ENCODE measurements at places on chromosomes 3 and 15. TPM values are rescaled to one million over a fixed set of nuclear protein-coding genes. Genes with fewer than 3 reads are reported as not detected.

DNA sequence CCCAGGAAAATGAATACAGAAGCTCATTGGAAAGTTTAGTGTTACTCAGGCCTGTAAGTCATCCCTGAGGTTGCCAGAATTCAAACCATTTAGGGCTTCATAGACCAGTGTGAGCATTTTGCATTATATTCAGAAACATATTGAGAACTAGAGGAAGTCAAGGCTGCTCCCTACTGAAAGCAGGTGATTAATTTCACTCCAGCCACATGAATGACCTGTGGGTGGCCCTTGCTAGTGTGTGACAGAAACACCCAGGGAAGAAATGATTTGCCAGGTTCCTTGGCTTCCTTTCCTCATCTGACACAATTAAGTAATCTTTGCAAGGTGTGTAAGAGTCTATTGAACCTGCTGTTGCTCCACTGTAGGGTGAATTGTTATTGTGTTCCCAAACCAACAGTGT, 61.8 kb downstream of the GAP43 start:
- H3K36me3 ChIP-seq = no peaks in the 10 kb centered on the region
- H3K4me1 ChIP-seq = peaks cover 6% of the 10 kb centered on the region
- H3K27ac ChIP-seq = no peak overlapping the region
- DNase-seq = no peak

GOLGA6A gene
- total RNA-seq = not detected

DNA sequence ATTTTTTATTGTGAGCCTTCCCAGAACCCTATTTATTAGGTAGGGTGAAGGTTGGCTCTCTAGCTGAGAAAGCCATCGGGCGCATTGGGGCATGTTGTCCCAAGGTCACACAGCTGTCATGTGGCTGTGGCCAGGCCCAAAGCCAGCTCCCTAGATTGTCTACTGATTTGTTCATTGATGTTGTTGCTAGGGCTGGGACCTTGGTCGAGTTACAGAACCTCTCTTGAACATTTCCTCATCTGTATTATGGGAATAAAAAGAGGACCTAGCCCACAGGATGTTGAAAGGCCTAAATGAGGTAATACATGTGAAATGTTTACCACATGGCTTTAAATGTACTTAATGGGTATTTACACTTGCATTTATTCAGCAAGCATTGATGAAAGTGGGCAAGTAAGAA, 252.5 kb downstream of the SUCLG2 start:
- no peak overlapping the region for H3K27ac ChIP-seq
- no peak overlapping the region for H3K4me3 ChIP-seq
- peaks cover 36% of the 10 kb centered on the region for H3K36me3 ChIP-seq
- no peaks in the 10 kb centered on the region for H3K27me3 ChIP-seq
- H3K4me1 ChIP-seq = no peaks in the 10 kb centered on the region
- DNase-seq = no peak

- H3K36me3 ChIP-seq = no peaks in the 10 kb centered on the region
- H3K27ac ChIP-seq = no peak overlapping the region
- peaks cover 15% of the 10 kb centered on the region for H3K27me3 ChIP-seq
- no peak for DNase-seq
- peaks cover 4% of the 10 kb centered on the region for H3K4me1 ChIP-seq
- H3K4me3 ChIP-seq = no peak overlapping the region
Observed at GRCh38 chr3:40718681-40719080, 193.9 kb downstream of the ZNF621 start.

- DNase-seq = no peak
- H3K27me3 ChIP-seq = peaks cover 58% of the 10 kb centered on the region
- H3K27ac ChIP-seq = no peak overlapping the region
- H3K36me3 ChIP-seq = no peaks in the 10 kb centered on the region
- H3K4me3 ChIP-seq = no peak overlapping the region
Observed at GRCh38 chr3:182690172-182690571, 103.1 kb upstream of the ATP11B start.

- H3K4me3 ChIP-seq = no peak overlapping the region
- H3K27me3 ChIP-seq = no peaks in the 10 kb centered on the region
- no peaks in the 10 kb centered on the region for H3K36me3 ChIP-seq
- no peak overlapping the region for H3K27ac ChIP-seq
- no peaks in the 10 kb centered on the region for H3K4me1 ChIP-seq
- DNase-seq = no peak
Observed at GRCh38 chr3:23389686-23390085, 186.6 kb downstream of the UBE2E2 start.

DNA sequence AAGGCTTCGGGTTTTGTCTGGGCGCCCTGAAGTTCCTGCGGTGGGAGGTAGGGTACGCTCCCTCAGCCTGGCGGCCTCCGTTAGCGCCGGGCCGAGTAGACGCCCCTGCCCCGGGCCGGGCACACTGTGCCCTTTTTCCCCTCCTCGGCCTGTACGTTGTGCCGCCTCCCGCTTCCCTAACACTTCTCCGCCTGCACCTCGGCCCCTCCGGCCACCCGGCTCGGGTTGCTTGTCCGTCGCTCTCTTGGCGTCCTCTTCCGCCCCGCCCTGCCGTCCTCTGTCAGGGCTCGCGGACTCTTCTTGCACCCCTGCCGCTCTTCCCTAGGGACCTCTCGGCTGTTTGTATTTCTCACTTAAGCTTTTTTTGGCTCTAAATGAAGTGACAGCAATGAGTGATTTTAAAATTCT, 384 bp downstream of the KNL1 start:
- no peaks in the 10 kb centered on the region for H3K27me3 ChIP-seq
- peak overlapping the region; percentile 93 for H3K4me3 ChIP-seq
- peak overlapping the region; percentile 99 for H3K27ac ChIP-seq
- no peak for DNase-seq
- peaks cover 45% of the 10 kb centered on the region for H3K4me1 ChIP-seq
- H3K36me3 ChIP-seq = peaks cover 15% of the 10 kb centered on the region

DNAH1 gene
- 13.9 TPM for total RNA-seq

- H3K4me3 ChIP-seq = no peak overlapping the region
- DNase-seq = no peak
- H3K36me3 ChIP-seq = peaks cover 50% of the 10 kb centered on the region
- H3K4me1 ChIP-seq = peaks cover 66% of the 10 kb centered on the region
- no peak overlapping the region for H3K27ac ChIP-seq
- H3K27me3 ChIP-seq = no peaks in the 10 kb centered on the region
Observed at GRCh38 chr15:60528530-60528929, 49.6 kb upstream of the ICE2 start.

LRRIQ4 gene
- total RNA-seq = 0.35 TPM

DNA sequence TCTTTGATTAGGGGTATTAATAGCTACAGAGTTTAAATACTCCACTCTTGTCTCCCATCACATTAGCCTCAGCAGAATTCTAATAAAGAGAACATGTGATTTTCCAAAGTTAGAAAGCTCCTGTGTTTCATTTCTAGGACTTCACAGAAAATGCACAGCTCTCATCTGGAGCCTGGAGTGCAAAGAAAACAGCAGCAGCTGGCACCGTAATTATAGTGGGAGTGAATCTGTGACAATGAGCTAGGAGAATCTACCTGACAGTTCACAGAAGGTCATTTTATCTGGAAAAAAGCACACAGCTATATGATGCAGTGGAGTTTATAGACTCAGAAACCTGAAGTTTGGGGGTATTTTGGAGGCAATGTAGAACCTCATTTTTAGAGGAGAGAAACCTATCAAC, 5.4 kb upstream of the TRIM59 start:
- H3K4me1 ChIP-seq = peaks cover 7% of the 10 kb centered on the region
- H3K27ac ChIP-seq = no peak overlapping the region
- DNase-seq = no peak
- H3K27me3 ChIP-seq = peaks cover 8% of the 10 kb centered on the region

DNA sequence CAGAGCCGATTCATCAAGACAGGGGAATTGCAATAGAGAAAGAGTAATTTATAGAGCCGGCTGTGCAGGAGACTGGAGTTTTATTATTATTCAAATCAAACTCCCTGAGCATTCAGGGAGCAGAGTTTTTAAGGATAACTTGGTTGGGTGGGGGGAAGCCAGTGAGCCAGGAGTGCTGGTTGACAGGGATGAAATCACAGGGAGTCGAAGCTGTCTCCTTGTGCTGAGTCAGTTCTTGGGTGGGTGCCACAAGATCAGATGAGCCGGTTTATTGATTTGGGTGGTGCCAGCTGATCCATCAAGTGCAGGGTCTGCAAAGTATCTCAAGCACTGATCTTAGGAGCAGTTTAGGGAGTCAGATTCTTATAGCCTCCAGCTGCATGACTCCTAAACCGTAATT, 95.4 kb upstream of the CCDC80 start:
- H3K4me3 ChIP-seq = no peak overlapping the region
- no peaks in the 10 kb centered on the region for H3K27me3 ChIP-seq
- DNase-seq = no peak
- H3K4me1 ChIP-seq = peaks cover 47% of the 10 kb centered on the region
- peaks cover 2% of the 10 kb centered on the region for H3K36me3 ChIP-seq

Measured in activated CD8-positive, alpha-beta memory T cell treated with anti-CD3 and anti-CD28 coated beads, Interleukin-2, amount 10 ng/mL, durations not matched to agents 7 days and 5 days (primary cell).